ENCODE measurements at places on chromosomes 2 and 18.

DNA sequence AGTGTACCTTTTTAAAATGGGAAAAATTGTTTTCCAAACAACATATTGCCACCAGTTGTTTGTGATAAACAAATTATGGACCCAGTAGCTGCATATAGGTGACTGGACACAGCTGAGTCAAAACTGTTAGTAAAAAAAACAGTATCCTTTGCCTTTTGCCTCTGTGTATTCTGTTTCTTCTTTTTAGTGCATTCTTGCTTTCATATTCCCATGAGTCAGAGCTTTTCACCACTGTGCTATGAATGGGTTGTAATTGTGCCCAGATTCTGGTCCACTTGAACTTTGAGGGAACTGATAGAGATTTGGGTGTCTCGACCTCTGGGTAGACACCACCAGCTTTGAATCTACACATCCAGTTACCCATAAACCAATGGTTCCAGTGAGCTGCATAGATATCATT lies 1441.9 kb upstream of the ZEB2 start:
- DNase-seq = no peak

- no peak for DNase-seq
Observed at GRCh38 chr2:188518381-188518780, 226.7 kb downstream of the GULP1 start.

DNA sequence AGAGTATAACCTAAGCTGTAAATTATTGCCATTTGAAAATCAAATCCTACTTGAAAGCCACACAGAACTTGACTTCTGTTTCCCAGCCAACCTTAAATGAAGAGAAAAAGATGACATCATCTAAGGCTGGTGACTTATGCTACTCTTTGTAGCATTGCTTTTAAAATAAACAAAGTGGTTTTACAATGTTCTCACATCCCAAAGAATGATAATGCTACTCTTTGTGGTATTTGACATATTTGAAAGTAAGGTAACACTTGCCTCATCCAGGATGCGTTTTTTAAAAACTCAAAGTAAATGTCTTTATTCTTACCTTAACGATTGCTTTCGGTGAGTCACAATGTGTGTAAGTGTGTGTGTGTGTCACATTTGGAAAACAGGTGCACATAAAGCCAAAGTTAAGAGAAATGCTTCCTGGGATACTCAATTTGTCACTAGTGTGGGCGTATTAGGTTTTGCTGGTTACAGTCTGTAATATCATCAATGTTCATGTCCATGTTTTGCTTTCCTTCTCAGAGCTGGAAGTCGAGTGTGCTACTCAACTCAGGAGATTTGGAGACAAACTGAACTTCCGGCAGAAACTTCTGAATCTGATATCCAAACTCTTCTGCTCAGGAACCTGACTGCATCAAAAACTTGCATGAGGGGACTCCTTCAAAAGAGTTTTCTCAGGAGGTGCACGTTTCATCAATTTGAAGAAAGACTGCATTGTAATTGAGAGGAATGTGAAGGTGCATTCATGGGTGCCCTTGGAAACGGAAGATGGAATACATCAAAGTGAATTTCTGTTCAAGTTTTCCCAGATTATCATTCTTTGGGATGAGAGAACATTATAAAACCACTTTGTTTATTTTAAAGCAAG lies 2.6 kb downstream of the PMAIP1 start:
- peak; percentile 18 for DNase-seq

DNA sequence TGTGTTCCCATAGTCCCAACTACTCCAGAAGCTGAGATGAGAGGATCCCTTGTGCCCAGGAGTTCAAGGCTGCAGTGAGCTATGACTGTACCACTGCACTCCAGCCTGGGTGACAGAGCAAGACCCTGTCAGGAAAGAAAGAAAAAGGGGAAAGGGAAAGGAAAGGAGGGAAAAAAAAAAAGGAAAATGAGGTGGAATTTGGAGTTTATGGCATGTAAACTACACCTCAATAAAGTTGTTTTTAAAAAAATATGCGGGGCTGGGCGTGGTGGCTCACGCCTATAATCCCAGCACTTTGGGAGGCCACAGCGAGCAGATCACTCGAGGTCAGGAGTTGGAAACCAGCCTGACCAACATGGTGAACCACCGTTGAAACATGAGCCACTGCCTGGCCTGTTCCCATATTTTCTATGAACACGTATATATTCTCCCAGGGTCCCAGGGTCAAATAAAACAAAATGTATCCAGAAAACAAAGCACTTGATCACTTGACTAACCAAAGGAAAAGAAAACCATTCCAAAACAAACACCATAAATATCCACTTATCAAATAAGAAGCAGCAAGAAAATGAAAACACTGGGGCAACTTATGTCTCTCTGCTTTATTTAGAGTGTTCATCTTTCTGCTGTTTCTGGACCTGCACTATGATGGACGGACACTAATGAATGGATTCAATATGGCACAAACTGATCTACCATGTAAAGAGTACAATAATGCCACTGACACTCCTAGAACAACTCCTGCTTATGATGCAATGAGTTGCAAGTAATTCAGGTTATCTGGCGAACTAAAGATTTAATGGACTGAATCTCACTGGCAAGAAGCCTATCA lies 56.8 kb downstream of the ASXL2 start:
- no peak for DNase-seq

GRCh38 chr18:59385191-59385590 lies 26.1 kb upstream of the LMAN1 start:
- DNase-seq = no peak
